WTC11 (cell line): ENCODE measurements at places on chromosomes 2 and 18.

DNA sequence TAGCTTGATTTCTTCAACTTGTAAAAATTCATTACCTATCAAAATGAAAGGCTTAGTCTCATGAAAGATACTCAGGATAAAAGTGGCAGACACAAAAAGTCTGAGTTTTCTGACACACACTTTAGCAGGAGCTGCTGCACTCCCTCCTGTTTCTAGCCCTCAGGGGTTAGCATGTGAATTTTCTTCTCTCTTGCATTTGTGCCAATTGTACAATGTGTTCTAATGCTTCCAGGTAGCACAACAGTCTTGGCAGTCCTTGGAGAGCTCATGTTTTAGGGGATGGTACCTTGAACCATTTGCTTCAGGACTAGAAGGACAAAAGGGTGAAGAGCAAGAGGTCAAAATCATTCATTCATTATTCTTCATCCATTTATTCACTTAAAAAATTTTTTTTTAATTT, 316.8 kb downstream of the AFF3 start:
- no peak for DNase-seq

DNA sequence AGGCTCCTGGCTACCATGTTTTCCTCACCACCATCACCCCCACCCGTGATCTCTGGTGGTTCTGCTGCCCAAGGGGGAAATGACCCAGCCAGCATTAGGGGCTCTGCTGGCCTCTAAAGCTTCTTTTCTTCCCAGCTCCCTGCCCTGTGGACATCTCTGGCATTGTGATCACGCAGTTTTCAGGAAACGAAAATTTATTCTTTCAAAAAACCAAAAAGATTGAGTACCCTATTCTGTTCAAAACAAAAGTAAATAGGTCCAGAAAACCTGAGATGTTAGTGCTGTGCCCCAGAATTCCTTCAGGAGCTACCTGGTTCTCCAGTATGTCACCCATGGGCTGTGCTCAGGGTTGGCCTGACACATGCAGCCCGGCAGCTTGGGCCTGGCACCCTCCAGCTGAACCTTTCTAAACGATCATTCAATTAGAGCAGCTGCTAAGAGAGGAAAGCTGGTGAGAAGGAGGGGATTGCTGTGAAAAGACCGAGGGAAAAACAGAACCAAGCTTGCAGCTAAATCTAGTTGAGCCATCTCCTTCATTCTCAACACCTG, 157.5 kb downstream of the MGAT5 start:
- DNase-seq = no peak

- no peak for DNase-seq
Measured at GRCh38 chr2:215882689-215883088, 130.7 kb downstream of the MREG start.

DNA sequence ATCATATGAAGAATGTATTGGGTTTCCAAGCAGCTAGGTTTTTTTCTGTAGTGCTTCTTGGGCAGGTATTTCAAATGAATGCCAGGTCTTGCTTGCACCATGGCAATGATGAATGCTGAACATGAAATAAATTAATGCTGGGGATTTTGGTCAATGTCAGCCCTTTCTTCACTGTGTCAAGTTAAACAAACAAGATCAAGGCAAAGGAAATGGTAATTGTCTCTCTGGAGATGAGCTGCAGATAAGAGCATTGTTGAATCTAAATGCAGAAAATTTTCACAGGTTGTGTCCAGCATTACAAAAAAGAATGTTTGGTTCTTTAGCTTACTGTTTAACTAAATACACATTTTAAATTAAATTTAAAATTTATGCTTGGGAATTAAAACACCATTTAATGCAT, 144.3 kb downstream of the GPD2 start:
- no peak for DNase-seq

DNA sequence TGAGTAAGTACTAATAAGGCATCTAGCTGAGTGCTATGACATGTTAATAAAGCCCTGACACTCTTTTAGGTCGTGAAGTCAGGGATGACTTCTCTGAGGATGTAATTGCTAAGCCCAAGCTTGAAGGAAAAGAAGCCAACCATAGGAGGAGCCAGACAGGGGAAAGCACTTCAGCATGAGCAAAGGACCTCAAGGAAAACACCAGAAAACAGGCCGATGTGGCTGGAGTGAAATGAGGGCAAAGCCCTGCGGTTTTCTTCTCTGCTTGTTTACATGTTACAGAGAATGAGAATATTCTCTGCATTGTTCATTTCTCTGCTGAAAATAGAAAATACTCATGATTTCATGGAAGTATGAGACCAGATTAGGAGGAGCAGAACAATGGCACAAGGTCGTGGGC, 112.5 kb upstream of the ARHGAP28 start:
- DNase-seq = no peak

- DNase-seq = no peak
Measured at GRCh38 chr2:148949348-148949747, 74.3 kb downstream of the KIF5C start.

- DNase-seq = peak; percentile 72
Measured at GRCh38 chr2:68643011-68643873, at the start of gene PROKR1. Gene PROKR1, plus strand, starts transcription at chr2:68643579. Its CDS starts 2,243 bp downstream, at chr2:68645822.

GRCh38 chr2:180653481-180653880, 326.9 kb upstream of the UBE2E3 start:
- no peak for DNase-seq

GRCh38 chr2:19102696-19103423, 255.6 kb downstream of the OSR1 start:
- no peak for DNase-seq

DNA sequence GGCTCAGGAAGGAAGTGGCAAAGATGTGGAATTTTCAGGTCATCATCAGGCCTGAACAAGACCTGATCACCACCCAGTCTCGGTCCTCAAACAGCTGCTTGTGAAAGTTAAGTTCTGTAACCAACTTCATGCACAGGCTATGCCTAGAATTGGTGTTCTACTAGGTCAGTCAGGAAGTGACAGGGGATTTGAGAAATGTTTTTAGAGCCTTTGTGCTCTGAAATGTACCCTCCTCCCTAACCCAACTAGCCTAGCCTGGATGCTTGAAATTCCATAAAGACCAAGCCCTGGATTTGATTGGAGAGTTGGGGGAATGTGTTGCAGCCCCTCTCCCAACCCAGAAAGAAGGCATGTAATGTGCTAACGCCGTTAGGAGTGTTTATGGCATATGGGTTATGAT, 63.3 kb downstream of the TGOLN2 start:
- DNase-seq = no peak

DNA sequence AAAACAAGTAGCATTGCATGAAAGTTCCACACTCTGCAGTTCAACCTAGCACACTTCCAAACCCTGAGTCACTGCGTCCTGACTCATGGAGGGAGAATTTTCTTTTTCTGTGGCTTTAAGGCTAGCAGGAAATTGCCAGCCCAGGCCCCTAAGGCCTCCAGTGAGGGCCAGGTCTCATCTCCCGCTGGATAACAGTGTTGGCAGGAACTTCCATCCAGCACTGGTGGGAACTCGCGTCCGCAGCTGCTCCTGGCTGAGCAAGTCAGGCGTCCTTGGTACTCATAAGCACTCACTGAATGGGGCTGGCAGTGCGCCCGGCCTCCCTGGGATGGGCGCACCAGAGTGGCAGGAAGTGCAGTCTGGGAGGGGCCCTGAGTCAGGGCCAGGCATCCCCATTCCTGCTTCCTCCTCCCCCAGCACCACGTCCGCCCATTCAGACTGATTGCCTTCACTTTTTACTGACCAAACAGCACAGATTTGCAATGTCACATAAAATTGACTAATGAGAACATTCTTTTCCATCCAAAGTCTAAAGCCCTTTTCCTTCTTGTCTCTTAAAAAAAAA, 14.3 kb downstream of the MALL start:
- no peak for DNase-seq

DNA sequence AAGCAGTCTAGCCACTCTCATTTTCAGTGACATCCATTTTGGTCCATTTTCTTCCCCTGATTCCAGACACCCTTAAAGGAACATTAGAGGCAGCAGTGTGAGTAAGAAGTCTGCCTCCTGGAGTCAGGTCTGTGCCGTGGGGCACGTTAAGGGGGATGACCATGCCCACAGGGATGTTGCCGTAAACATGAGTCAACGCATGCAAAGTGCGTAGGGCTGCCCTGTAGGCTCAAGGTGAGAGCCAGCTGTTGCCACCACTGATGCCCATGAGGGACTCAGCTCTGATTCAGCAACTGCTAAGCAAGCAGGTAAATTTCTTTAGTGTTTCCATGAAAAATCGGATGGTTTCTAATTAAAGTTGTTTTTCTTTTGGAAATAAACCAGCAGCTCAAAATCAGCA, 61.4 kb upstream of the TFCP2L1 start:
- no peak for DNase-seq

DNA sequence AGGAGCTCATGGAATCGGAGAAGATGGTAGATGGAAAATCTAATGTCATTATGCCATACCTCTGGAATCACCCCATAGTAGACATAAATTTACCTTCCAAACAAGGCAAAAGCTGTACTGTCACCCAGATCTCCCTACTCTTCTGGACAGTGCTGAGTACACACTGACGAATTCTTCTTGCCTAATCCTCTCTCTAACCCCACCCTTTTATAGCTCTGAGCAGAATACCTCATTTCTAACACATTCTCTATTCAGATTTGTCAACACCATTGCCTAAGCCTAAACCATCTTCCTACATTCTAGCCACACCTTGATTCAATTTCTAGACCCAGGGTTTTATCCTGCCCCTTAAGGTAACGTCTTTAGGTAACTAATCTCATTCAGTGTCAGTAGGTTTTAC, 321.0 kb upstream of the NRP2 start:
- DNase-seq = no peak

DNA sequence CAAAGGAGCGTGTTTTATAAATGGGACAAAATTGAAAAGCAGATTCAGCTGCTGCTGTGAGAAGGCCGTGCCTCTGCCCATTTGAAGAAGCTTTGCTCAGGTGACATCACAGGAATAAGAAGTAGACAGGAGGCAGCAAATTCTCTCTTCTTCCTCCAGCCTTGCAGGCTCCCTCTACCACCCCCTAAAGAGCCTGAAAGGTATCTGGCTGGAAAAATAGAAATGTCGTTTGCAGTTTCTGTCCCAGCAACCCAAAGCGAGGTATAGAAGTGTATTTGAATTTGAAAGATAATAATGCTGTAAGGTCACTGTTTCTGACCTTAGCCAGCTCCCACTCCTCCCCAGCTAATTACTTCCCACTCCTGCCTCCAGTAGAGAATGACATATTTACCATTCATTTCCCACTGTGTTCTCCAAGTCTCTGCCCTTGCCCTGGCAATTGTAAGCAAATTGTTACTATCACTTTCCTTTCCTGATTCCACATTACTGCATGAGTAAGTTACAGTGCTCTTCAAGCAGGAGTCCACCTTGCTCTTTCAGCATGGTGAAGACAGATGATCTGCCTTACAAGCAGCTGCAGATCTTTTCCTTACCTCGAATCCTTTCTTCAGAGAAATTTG, 56.8 kb upstream of the RASGRP3 start:
- no peak for DNase-seq

DNA sequence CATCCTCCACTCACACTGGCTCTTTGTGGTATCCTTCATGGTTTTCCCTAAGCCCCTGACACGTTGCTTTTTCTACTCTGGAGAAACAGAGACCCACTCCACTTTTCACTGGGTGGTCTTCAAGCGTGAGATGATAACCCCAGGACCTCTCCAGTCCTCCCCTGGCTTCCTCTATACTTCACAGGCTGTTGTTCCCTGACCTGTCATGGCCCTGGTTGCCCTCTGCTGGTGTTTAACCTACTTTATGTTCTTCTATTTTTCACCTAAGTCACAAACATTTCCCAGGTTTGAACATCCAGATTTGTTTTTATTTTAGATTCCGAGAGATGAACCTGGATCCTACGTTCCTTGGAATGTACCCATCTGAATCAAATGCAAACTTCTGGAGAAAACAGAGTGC, 84.5 kb downstream of the AOX1 start:
- DNase-seq = no peak

DNA sequence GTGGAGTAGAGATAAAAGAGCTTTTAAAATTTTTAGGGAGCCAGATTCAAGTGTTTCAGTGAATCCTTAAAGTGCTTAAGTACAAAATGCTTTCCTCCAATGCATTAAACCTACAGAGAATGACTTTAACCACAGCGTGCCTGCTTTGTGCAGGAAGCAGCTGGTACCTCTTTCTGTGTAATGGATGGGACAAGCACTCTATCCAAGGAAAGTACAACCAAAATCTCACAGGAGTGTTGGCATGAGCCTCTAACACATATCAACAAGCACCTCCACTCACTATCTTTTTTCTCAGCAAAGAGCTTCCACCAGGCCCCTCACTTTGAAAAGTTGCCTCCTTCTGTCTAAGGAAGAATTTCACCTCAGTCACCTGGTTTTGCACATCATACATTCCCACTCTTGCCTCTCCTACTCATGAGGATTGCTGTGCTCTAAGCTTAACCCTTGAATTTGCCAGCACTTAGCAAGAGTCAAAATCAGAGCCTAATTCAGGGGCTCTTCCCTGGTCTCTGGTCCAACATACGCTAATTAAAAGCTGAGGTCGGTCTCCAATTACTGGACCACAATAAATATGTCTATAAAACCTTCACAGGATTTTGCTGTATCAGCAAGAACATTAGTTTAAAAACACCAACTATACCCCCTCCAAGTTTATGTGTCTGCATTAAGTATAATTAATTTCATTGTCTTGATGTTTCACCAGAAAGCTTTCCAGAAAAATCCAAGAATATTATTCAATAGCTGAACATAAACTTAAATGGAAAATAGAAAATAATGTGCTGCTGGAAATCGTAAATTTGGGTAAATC, 68.9 kb downstream of the ZNF521 start:
- no peak for DNase-seq

DNA sequence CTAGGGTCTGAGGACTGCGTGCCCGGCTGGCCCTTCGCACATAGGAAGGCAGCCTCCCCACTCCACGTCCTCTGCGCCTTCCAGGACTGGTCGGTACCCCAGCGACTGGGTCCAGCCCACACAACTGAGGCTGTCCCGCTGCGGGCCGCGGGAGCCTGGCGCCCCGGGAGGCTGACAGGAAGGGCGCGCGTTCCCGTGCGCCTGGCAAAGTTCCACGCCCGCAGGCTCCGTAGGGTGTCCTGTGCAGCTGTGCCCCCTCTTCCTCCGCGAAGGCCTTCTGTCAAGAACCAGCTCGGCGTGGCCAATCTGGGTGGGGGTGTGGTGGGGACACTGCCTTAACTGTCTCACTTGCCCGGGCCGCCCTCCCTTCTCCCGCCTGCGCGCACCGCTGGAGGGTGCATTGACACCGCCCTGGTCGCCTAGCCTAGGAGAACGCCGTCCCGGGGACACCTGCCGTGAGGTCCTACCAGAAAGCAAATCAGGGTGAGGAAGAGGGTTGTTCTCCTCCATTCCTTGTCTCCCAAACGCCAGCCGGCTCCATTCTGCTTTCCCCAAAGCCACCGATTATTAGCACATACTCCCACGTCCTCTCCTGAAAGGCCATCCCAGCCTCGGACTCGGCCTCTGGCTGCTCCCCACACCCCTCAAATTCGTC, 618 bp upstream of the LYPD1 start:
- peak; percentile 36 for DNase-seq

DNA sequence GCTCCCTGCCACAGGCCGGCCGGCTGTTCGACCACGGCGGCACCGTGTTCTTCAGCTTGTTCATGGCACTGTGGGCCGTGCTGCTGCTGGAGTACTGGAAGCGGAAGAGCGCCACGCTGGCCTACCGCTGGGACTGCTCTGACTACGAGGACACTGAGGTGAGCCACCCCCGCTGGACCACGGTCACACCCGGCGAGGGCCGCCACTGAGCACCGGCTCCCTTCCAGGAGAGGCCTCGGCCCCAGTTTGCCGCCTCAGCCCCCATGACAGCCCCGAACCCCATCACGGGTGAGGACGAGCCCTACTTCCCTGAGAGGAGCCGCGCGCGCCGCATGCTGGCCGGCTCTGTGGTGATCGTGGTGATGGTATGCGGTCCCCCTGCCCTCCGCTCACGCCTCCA, 20.8 kb downstream of the ANO7 start:
- no peak for DNase-seq

- no peak for DNase-seq
Measured at GRCh38 chr2:156541229-156541628, 105.0 kb downstream of the GPD2 start.
